ENCODE measurements at places on chromosomes 5 and 9.

DNA sequence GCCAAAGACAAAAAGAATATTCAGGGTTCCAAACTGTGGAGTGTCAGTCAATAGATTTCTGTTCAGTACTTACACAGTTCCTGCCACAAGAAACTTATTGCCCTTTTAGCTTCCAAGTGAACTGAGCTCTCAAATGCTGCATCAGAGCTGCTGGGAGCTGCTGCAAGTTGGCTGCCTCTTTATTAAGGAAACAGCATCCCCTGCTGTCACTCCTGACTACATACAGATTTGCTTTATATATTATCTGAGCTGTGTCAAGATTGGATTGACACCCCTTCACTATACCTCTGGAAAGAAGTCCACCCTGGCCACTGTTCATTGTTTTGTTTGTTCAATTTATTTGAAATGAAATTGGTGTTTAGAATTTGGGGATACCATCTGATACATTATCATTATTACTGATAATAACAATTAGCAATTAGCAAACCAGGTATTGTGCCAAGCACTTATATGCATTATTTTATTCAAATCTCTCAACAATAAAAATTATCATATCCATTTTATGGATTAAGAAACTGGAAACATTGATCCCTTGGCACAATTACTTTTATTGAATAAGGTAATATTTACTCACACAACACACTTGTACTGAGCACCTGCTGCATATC, 16.4 kb upstream of the C5orf58 start:
- peak; percentile 87 for DNase-seq

DNA sequence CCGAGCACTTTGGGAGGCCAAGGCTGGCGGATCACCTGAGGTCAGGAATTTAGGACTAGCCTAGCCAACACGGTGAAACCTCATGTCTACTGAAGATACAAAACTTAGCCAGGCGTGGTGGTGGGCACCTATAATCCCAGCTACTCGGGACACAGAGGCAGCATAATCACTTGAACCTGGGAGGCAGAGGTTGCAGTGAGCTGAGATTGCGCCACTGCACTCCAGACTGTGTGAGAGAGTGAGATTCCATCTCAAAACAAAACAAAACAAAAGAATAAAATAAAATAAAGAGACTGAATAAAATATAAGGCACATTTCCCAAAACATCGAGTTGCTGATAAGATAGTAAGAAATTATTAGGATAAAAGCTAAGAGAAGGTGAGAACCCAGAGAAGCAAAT, 32.3 kb upstream of the GLDC start:
- no peak for DNase-seq

DNA sequence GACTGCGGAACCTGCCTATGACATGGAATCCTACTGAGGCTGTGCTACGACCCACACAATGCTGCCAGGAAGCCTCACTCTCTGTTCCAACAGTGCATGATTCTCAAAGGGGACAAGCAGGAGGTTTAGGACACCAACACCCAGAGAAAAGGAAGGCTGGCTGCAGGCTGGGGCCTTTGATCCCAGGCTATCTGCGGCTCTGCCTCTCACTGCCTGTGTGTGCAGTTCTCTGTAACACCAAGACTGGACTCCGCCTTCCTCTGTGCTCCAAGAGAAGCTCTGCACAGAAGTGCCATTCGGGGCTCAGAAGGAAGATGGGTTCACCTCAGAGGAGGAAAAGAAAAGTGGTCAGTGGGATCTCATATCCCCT, 20.5 kb downstream of the ANKH start:
- no peak for DNase-seq

GRCh38 chr5:39775797-39776365, 351.1 kb upstream of the DAB2 start:
- DNase-seq, result peak; percentile 17

GRCh38 chr9:84136119-84136868, 155.7 kb downstream of the RMI1 start:
- DNase-seq, result no peak

GRCh38 chr9:79970146-79970425, 398.3 kb downstream of the TLE4 start:
- DNase-seq, result no peak

- DNase-seq, result no peak
Measured at GRCh38 chr9:131475111-131475955, 27.4 kb upstream of the POMT1 start.

DNA sequence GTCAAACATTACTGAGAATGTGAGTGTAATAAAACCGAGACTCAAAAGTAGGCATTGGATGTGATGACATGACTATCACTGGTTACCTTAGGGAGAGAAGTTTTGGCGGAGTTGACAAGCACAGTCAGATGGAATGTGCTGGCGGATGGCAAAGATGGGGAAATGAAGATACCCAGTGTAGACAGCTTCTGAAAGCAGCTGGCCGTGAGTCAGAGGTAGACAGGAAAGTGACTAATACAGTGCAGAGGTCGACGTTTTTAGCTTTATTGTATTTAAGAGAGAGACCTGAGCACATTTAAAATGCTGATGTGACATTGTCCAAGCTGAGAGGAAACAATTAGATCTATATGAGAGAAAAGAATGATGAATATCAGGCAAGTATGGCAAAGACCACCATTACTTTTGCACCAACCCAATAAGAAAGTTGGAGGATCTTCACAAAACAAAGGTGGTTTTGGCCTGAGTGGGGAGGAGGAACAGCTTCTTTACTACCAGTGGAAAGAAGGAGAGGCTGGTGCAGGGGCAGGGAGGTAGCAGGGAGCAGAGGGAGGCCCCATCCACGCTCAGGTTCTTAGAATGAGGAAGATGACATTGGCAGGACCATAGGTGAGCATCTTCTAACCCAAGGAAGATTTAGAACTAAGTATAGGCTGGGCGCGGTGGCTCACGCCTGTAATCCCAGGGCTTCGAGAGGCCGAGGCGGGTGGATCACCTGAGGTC, 36.7 kb upstream of the KCNIP1 start:
- DNase-seq, result peak; percentile 93

DNA sequence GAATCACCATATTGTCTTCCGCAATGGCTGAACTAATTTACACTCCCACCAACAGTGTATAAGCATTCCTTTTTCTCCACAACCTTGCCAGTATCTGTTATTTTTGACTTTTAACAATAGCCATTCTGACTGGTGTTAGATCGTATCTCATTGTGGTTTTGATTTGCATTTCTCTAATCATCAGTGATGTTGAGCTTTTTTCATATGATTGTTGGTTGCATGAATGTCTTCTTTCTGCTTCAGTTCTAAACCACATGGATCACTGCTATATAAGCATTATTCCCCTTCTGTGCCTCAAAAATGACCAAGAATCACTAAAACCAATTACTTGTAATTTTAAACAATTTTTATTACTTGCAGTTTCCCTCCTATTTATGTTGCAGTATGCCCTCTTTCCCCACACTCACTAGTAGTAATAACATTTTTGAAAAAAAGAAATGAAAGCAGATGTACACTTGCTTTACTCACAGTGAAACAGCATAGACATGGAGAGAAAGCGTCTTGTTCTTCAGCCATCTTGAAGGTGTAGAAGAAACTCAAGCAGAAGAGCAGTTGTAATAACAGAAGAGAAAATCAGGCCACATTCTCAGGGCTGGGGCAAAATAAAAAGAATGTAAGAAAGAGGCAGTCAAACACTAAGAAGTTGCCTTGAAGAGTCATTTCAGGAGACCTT, 4.5 kb upstream of the TMEM252 start:
- DNase-seq, result no peak

- no peak for DNase-seq
Measured at GRCh38 chr5:95075111-95075510, 209.8 kb downstream of the MCTP1 start.

DNA sequence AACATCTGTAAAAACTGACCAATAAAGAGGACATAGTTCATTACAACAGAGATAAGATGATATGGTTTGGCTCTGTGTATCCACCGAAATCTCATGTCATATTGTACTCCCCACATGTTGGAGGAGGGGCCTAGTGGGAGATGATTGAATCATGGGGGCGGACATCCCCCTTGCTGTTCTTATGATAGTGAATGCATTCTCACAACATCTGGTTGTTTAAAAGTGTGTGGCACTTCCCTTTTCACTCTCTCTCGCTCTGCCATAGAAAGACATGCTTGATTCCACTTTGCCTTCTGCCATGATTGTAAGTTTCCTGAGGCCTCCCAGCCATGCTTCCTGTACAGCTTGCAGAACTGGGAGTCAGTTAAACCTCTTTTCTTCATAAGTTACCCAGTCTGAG, 292.8 kb downstream of the SLF1 start:
- DNase-seq, result no peak

GRCh38 chr5:2736872-2737271, 14.6 kb downstream of the IRX2 start:
- no peak for DNase-seq

DNA sequence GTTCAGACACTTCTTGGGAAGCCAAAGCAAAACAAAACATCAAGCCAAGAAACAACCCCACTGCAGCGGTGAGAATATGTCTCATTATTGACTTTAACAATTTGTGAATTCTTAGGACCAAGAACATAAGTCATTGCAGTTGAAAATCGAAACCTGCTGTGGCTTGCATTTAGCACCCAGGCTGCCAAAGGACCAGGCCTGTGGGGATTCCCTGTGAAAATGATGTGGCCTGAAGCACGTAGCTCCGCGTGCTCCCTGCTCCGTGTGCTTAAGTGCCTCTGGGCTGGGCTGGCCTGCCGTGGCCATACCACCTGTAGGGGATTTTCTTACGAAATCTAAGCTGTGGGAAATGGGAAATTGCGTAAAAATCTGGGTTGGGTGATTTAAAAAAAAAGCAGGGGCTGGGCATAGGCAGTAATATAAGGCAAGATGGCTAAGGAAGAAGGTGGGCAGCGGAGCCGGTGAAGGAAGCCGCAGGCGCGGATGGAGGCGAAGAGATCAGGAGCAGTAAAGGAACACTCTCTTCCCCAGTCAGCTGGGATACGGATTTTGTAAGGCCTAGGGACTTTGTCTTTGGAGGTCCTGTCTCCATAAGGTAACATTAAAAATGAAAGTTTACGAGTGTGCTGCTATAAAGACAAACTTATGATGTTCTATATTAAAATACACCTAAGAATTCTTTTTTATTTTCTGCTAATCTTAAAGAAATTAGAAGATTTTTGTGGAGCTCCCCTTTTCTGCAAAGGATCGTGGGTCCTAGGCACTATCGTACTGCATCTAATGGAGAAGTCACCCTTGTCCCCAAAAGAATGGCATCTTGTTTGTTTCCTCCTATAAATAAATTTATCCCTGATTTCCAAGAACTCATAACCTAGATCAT, 189.6 kb upstream of the SEMA6A start:
- peak; percentile 64 for DNase-seq

DNA sequence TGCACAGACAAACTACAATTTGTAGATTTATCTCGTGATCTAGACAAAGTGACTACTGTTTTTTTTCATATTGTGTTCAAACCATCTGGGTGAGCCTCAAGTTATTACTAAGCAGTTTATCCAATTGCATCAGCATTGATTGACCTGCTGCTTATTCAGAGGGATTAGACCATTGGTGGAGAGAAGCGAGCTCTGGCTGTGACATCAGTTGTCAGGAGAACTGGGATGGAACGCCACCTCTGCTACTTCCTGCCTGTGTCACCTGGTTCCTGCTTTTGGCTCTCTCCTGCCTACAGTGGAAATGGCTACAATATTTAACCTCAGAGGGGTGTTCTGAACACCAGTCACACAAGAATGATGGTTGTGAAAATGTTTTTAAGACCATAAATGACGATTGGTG, 12.1 kb downstream of the NR4A3 start:
- DNase-seq, result no peak

DNA sequence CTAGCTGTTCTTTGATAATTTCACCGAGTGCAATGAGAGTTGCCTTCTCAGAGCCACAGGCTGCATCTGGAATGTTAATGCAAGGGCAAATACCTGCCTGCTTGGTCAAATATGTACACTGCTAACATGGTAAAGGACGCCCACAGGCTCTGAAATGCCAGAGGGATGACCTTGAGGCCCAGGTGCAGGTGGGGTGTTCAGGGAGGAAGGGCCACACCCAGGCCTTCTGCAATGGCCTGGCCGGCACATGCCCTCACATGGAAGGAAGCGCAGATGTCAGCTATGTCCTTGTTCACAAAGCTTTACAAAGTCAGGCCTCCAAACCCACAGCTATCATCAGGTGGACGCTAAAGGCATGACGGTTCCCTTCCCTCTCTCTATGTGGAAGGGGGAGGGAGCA, 48.6 kb downstream of the HRH2 start:
- DNase-seq, result no peak

- DNase-seq, result no peak
Measured at GRCh38 chr5:142737179-142737578, 33.0 kb upstream of the ARHGAP26 start.

- DNase-seq, result no peak
Measured at GRCh38 chr5:74239261-74239660, 401.3 kb downstream of the ENC1 start.

DNA sequence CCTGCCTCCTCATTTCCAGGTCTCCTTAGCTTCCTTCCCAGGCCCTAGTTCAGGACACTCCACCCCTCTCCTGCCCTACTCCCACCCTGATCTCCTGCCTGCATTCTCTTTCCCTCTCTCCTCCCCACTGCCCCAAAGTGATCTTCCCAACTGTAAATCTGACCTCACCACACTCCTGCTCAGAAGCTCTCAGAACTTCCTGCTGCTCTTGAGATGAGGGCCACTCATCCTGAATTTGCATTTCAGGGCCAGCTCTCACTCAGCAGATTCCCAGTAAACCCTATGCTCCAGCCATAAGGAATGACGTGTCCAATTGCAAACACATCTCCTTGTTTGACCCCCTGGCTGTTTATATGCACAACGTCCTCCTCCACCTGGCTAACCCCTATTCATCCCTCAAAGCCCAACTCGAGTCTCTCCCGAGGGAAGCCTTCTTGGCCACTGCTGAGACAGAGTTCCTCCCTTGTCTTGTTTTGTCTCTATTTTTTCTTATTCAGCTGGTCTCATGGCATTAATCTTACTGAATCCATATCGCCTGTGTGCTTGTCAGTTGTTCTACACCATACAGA, 95.0 kb downstream of the NSG2 start:
- DNase-seq, result no peak

- DNase-seq, result peak; percentile 62
Measured at GRCh38 chr5:59661954-59662615, 231.4 kb downstream of the PDE4D start.

- DNase-seq, result peak; percentile 90
Measured at GRCh38 chr5:98468188-98468869, 305.1 kb upstream of the RGMB start.
